Retina (tissue), 1 donor: ENCODE measurements at places on chromosomes 4 and X.
A peak's percentile ranks its signal among the peaks of the same experiment; 100 is the strongest.

DNA sequence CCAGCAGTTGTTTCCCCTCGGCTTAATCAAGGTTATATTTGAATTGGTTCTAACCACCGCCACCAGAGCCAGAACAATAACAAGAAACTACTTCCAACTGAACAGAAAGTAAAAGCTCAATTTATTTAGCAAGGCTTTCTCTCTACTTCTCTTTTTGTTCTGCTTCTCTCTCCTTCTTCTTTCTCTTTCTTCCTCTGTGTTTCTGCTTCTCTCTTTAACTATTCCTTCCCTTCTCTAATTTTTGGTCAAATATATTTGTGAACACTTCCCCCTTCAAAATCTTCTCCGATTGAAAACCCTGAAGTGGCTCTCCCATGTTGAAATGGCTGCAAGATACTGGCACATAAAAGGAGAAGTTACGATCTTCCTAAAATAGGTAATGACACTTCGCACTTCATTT lies 1195.9 kb upstream of the PRKX start:
- DNase-seq: no peak

GRCh38 chr4:177308847-177309521 lies 690 bp upstream of the NEIL3 start:
- no peak for DNase-seq

DNA sequence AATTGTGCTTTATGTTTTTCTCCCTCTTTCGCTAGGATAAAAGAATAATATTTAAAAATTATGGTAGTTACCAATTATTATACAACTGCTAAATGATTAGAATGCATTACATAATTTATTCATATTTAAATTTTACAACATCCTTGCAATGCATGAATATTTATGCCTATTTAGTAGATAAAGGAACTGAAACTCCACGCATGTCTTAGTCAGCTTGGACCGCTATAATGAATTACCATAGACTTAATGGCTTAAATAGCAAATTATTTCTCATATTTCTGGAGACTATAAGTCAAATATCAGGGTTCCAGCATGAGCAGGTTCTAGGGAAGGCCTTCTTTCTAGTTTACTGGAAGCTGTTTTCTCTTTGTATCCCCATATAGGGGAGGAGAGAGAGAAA lies 1555.4 kb upstream of the ADGRL3 start:
- no peak for DNase-seq

DNA sequence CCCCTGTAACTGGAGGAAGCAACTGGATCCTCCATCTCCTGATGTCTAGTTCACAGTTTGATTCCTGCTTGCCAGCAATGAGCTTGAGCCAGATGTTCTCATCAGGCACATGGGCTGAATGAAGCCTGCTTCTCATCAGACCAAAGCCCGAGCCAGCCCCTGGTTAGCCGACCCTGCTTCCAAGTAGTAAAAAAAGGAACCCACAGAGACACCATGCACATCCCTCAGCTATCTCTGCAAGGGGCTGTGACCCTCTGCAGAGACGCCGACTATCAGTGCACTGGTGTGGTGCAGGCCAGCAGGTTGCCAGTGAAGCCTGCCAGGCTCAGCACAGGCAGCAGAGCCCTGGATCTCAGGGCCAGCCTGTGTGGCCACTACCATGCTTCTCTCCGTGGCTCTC lies 2.8 kb downstream of the DCTD start:
- no peak for DNase-seq

DNA sequence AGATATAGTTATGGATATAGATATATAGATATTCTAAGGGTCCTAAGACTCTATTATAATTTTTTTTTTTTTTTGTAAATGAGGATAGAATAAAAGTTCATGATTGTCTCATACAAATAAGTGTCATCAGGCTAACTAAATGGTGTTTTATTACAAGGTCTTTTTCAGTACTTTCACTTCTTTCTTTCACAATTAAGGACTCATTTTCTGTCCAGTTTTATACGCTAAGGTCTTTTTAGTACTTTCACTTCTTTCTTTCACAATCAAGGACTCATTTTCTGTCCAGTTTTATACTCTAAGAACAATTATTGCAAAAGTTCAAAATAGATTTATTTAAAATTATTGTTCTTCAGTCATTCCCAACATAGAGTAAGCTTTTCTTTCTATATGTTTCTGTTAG lies 32.7 kb downstream of the RUFY3 start:
- no peak for DNase-seq

DNA sequence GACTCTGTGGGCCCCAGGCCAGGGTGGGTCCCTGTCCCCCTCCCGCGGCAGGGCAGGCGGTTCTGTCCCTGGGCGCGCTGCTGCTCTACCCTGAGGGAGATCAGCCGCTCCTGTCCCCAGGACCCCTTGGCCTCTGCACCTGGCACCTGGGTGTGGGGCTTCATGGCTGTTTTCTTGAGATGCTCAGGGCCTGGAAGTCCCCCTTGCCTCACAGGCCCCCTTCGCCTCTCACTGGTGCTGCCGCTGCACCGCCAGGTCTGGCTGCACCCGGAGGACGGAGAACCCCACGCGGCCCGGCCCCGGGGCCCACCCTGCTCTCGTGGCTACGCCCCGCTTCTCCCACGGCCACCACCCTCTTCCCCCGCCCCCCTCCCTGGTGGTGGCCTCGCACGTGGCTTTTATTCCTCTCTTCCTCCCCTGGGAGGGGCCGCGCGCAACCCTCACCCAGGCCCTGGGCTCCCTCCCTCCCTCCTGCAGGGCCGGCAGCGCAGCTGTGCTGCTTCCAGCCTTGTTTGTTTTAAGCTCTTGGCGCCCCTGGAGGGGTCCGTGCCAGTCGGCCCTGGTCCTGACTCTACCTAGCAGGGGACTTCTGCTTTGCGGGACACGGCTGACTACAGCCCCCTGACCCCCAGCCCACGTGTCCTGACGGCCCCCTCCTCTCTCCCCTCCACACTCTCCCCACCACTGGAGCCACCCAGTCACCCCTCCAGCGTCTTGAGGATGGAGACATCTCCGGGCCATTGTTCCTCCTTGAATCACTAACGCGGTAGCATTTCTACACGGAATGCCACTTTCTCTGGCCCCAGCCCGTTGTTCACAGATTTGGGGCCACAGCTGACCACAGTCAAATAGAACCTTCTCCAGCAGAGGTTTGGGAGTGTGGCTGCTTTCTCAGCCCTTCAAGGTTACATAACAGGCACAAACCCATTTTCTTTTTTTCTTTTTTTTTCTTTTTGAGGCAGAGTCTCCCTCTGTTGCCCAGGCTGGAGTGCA lies 20.6 kb upstream of the CLDN24 start:
- peak; percentile 44 for DNase-seq

DNA sequence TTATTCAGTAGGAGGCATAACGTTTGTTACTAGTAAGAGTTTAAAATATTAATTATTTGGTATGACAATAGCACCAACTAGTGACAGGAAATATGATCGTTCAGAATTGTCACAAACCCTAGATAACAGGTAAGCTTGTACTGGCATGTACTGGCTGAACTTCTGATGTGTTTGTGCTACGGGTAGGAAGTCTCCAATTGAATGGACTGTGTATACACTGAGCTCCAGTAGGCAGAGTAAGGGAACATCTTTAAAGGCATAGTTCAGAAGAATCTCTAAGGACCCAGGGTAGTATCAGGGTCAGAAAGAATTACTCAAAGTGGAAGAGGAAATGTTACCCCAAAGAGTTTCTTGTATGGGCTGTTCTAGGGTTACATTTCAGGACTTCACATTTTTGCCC lies 230.4 kb downstream of the EDA2R start:
- DNase-seq: no peak

- DNase-seq: no peak
These were observed 7.9 kb upstream of the CTSO start for GRCh38 chr4:155961575-155961974.

- no peak for DNase-seq
These were observed 11.1 kb downstream of the NIPAL1 start for GRCh38 chr4:48027653-48028052.

- no peak for DNase-seq
These were observed 84.9 kb downstream of the EDA2R start for GRCh38 chrX:66553973-66554372.

GRCh38 chr4:139609647-139610046 lies 53.6 kb upstream of the SETD7 start:
- DNase-seq: no peak

GRCh38 chr4:185437809-185438208 lies 12.0 kb upstream of the UFSP2 start:
- no peak for DNase-seq

GRCh38 chr4:56139241-56139827 lies 190.6 kb downstream of the CEP135 start:
- DNase-seq: no peak

GRCh38 chr4:104123021-104123420 lies 371.7 kb downstream of the CXXC4 start:
- no peak for DNase-seq

DNA sequence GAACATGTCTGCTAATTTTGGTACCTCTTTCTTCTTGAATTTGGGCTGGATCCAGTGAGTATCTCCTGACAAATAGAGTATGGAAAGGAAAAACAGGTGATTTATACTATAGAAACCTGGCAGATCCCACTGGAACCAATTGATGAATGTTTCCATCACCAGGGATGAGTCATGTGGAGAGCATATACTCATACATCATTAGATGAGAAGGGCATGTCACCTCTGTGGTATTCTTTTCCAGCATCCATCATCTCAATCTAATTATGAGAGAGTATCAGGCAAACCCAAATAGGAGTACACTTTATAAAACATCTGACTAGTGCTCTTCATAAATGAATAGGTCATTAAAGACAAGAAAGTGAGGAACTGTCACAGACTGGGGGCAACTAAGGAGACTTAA lies 90.7 kb downstream of the CLDN22 start:
- no peak for DNase-seq

GRCh38 chr4:182085051-182085480 lies 158.1 kb upstream of the TENM3 start:
- DNase-seq: peak; percentile 36

DNA sequence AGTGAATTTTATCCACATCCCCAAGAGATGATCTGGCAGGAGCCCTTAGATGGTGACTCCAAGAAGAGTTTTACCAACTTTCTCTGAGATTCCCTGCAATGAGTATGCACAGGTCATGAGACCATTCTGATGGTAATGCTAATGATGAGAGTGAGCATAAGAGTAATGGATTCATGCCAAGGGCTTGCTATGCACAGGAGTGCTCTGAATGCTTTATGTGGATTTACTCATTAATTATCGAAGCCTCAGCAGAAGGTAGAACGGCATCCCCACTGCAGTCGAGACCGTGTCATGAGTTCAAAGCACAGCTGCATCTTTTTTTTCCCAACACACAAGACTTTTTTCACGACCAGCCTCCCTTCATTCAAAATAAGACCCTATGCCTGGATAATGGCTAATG lies 355.0 kb downstream of the RAB28 start:
- no peak for DNase-seq

GRCh38 chr4:16088601-16089000 lies 4.8 kb upstream of the PROM1 start:
- DNase-seq: no peak

GRCh38 chr4:66465111-66465510 lies 794.8 kb upstream of the EPHA5 start:
- DNase-seq: no peak

GRCh38 chr4:6109842-6110560 lies 90.3 kb downstream of the JAKMIP1 start:
- DNase-seq: no peak

DNA sequence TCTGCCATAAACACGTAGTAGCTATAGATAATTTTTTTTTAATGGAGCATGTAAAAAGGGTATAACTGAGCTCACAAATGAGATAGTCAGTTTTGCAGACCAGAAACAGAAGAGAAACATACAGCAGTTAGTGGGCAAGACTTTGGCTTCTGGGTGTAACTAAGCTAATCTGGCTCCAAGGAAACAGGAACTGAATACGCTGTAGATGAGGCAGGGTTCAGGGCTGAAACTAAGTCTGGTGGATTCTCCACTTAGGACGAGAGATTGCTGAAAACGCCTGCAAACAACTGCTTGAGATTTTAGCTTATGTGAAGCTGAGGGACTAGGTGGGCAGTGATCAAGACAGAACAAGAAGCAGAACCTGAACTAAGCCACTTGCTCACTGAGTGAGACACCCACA lies 91.7 kb downstream of the SMIM20 start:
- no peak for DNase-seq

DNA sequence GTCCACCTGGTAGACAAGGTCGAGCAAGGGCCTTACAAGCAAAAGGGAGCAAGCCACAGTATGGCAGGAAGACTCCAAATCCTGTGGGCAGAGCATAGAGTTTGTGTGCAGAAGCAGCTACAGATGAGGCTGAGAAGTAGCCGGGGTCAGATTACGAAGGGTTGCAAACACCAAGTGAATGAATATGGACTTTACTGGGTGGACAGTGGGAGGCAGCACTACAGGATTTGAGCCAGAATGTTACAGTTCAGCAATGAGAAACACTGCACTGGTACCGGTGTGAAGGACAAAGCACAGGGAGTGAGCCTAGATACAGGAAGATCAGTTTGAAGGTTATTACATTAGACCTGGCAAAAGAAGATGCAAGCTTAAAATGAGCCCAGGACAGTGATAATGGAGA lies 46.1 kb upstream of the HOPX start:
- no peak for DNase-seq

GRCh38 chr4:108529984-108530905 lies 90.1 kb upstream of the RPL34 start:
- no peak for DNase-seq

DNA sequence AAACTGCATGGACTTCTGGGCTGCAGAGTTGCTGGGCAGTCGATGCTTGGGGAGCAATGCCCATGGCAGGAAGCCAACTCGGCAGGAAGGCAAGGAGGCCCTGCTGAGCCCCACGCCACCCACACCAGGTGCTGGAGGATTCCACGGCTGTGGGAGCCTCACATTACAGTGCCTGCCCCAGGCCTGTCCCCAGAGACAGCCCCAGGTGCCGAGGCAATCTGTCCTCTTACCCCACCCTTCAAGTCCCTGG lies 53.9 kb downstream of the HMX1 start:
- no peak for DNase-seq

- no peak for DNase-seq
These were observed 7.5 kb downstream of the MSX1 start for GRCh38 chr4:4866866-4867374.

- DNase-seq: peak; percentile 44
These were observed 109.1 kb downstream of the GPAT3 start for GRCh38 chr4:83644677-83645659.

DNA sequence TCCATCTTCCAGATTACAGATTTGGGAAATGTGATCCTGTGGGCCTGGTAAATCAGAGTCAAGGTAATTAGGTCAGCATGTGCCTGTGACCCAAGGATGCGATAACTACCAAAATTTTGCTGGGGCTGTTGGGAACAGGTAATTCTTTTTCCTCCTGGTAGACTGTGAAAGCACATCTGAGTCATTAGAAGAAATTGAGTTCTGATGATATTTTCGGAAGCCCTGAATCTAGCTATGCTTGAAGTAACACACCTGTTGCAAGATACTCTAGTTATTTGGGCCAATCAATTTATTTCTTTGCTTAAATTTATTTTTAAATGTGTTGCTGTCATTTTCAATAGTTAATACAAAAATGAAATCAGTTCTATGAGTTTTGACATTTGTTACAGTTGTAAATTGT lies 903.6 kb downstream of the RPA4 start:
- DNase-seq: no peak
